ENCODE measurements at places on chromosomes 6 and 20.

DNA sequence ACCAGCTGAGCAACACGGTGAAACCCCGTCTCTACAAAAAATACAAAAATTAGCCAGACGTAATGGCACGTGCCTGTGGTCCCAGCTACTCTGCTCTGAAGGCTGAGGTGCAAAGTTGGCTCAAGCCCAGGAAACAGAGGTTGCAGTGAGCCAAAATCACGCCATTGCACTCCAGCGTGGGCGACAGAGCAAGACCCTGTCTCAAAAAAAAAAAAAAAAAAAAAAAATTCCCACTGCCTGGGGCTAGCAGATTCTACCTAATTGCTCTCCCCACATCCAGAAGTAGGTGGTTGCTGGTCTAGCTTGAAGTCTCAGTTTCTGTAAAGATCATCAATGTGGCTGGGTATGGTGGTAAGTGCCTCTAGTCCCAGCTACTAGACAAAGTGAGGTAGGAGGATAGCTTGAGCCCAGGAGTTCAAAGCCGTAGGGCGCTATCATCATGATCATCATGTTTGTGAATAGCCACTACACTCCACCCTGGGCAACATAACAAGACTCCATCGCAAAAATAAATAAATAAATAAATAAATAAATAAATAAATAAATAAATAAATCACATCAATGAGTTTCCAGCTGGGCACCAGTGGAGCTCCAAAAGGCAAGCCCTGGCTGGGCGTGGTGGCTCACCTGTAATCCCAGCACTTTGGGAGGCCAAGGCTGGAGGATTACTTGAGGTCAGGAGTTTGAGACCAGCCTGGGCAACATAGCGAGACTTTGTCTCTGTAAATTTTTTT lies 6.3 kb upstream of the AP5S1 start:
- no peak for DNase-seq

DNA sequence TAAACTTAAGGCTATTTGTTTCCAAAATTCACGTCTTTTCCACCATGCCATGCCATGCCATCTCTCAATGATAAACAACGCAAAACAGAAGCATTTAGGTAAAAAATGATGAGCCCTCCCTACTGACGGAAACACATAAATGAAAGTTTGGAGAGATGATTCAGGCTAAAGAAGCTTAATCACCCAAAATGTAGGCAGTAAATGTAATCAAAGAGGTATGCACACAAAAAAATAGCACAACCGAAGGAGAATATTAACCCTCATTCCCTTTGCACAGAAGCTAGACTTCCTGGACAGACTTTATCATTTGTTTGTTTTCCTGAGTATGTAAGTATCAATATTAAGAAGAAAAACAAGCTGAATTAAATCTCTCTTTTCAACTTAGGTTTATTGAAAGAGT lies 28.8 kb downstream of the DCDC2 start:
- DNase-seq: no peak

DNA sequence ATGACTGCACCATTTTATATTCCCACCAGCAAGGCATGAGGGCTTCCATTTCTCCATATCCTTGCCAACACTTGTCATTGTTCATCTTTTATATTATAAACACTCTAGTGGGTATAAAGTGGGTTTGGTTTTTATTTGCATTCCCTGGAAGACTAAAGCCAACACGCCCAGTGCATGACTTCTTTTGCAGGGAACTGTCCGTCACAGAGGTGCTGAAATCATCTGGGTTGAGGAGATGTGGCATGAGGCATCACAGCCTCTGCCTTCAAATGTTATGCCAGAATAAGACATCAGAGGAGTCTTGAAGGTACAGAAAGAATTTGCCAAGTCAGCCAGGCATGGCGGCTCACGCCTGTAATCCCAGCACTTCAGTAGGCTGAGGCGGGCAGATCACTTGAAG lies 29.9 kb upstream of the FAM210B start:
- no peak for DNase-seq

- DNase-seq: no peak
These were observed 532 bp upstream of the SLC35F1 start for GRCh38 chr6:117906507-117906957.

DNA sequence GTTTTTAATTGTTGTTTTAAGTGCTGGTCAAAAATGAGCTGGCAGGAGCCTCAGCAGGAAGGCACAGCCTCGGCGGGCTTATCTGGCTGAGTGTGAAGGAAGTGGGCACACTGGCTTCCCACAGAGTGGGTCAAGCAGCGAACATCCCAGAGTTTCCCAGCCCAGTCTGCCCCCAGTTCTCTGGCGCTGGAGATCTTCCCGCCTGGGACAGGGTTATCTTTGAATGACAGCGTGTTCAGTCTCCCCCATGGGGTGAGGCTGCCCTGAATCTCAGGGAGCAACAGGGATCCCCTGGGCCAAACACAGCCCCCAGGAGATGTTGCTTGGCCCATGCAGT lies 122.2 kb upstream of the PTPN1 start:
- DNase-seq: no peak

DNA sequence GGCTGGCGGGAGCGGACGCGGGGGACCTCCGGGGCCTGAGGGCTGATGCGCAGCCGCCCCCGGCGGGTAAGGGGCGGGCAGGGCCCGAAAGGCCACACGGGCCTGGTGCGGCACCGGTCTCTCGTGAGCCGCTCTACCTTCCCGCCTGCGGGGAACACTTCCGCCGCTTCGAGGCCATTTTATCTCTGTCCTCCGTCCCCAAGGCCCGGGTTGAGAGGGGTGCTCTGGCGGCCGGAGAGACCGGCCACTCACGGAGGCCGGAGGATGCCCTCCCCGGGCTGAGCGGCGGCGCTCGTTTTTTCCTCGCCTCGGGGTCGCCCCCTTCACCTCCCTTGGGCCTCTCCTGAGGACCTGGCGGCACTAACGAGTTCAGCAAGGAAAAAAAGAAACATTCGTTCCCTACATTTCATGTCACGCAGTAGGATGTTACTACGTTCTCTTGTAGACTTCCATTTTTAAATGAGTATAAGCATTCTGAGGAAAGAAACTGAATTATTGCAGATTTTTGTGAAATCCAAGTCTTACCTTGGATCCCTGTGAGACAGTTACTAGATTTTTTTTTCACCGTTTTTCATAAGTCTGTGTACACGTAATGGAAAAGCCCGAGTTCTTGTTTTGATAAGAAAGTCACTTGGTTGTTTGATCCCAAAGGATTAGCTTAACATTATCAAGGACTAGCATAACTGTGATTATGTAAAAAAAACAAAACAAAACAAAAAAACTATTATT lies 575 bp downstream of the WTAP start:
- no peak for DNase-seq

GRCh38 chr20:37276494-37277252 lies 12.8 kb upstream of the MANBAL start:
- no peak for DNase-seq

DNA sequence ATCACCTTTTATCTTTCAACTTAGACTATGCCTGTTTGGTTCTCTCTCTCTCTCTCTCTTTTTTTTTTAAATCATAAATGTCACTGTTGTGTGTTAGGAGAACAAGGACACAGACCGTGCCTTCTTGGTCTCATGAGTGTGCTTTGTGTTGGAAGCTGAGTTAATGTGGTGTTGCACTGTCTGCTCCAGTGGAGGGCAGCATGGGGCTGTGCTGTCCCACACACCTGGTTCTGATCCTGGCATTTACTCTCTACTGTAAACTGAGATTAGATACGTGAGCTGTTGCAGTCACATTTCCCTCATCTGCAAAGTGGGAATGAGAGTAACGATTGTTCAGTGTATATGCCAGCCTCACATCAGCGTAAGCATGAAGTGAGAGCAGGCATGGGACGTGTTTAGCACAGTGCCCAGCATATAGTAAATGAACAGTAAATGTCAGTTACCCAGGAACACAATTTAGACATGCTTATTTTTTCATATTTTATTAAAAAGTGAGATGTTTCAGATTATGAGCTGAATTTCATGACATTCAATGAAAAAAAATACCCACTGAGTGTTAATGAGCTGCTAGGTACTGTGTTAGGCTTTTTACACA lies 161.1 kb downstream of the FARS2 start:
- no peak for DNase-seq

GRCh38 chr20:44695674-44696300 lies 19.4 kb upstream of the CCN5 start:
- DNase-seq: no peak

DNA sequence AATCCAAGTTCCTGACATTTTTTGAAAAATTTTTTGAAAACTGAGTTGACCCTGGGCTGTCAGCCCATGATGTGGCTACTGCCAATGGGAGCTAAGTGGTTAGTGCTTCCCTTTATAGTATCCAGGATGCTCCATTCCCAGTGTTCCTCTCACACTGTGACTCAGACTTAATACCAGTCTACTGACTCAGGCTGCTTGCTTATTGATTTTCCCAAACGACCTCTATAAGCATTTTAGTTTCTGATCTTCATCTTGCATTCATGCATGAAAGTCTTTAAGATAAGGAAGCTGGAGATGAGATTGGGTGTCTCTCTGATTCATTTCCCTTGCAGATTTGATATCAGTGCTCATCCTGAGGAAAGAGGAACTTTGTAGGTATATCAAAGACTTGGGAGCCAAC lies 560.0 kb downstream of the TBC1D32 start:
- no peak for DNase-seq

- DNase-seq: no peak
These were observed 120.8 kb upstream of the TNFAIP3 start for GRCh38 chr6:137746264-137746663.

DNA sequence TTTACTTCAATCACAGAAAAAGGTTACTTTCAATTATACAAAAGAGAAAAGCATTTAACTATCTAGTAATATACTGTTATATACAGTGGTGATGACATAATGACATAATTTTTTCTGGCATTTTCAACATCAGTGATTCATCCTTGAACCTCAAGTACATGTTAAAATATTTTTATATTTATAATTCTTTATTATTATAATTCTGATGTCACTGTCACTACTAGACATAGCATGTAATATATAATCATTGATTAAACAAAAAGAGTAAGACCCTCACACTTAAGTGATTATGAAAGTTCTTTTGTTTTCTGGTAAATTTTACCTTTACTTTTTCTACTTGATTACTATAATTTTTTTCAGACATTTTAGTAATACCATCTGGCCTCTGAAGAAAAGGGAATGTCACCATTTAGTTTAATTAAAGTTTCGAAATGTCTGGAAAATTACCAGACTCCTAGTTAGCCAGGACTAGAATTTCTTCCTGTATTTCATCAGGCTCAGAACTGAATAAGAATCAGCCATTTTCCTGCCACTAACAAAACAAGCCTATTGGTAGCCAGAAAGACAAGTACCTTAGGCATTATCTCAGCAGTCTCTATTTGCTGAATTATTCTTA lies 71.5 kb downstream of the FILIP1 start:
- no peak for DNase-seq

- no peak for DNase-seq
These were observed 252.7 kb downstream of the KHDC1L start for GRCh38 chr6:72972579-72972978.

DNA sequence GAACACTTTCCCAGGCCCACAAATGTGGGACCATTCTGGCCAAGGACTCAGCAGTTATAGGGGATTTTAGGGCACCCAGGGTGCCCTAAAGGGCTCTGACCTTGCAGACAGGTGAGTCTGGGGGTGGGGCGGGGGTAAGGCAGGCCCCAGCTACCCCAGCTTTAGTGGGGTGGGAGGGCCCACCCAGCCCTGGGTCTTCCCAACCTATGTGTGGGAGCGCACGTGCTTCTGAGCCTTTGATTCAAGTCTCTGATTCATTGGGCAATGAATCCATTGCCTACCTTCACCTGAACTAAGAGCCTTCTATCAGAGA lies 958 bp downstream of the SERPINB1 start:
- no peak for DNase-seq

DNA sequence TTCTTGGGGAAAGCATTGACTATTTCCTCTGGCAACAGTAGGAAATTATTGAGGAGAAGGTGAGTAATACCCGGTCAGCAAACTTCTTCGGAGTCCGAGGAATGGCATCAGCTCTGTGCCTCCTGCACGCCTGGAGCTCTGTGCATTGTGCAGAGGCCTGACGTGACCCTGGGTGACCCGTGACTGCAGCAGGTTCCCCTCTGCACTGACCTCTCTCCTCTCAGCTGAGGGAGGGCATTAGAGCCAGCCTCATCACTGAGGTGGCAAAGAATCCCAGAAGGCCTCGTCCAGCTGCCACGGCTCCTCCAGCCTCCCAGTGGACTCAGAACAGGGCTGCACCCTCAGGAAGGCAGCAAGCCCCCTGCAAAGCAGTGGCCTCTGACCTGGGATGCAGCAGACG lies 502.9 kb downstream of the CD83 start:
- no peak for DNase-seq

- no peak for DNase-seq
These were observed 33.9 kb downstream of the HLA-A start for GRCh38 chr6:29976253-29976587.

- no peak for DNase-seq
These were observed 989 bp downstream of the FITM2 start for GRCh38 chr20:44309763-44310663.
